ENCODE measurements at places on chromosomes 13 and 19. TPM values are rescaled to one million over a fixed set of nuclear protein-coding genes. Genes with fewer than 3 reads are reported as not detected.

The NKPD1 gene
- total RNA-seq, result 0.26 TPM

The DAZAP1 gene
- 49.5 TPM for total RNA-seq

The TEX26 gene
- total RNA-seq, result 0.26 TPM

The LGI4 gene
- 0.17 TPM for total RNA-seq

The NOTCH3 gene
- total RNA-seq, result 26.4 TPM

Data from fibroblast of lung (primary cell).